ENCODE measurements at places on chromosomes 16 and 17.

DNA sequence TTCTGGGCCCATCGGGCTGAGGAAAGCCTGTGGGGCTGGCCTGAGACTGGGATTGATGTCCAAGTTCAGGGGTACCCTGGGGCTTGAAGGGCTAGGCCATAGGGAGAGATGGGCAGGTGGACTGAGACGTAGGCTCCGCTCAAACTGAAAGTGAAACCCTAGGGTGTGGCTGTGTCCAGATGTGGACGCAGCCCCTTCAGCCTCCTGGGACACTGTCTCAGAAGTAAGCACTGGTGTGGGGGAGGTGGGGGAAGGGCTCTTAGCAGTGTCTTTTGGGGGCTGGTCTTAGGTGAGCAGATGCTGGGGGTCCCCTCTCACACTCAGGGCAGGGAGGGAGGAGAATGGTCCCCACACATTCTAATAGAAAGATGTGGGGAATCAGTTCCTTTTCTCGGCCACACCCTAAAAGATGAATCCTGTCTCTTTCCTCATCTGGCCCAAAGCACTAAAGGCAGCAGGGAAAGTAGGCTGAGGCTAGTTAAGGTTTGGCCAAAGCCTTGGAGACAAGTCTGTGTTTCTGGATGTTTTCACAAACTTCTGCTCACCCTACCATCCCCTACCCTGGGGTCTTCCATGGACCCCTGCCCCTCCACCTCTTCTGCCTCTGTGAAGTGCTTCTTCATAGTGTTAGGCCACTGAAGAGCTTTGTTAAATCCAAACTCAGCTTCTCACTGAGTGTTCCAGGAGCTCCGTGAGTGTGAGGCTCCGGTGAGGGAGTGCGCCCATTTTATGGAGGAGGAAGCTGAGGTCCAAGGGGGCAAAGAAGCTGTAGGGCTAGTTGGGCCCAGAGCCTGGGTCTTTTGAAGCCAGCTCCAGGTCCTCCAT is 5.6 kb downstream of the FMNL1 start:
- DNase-seq = no peak

DNA sequence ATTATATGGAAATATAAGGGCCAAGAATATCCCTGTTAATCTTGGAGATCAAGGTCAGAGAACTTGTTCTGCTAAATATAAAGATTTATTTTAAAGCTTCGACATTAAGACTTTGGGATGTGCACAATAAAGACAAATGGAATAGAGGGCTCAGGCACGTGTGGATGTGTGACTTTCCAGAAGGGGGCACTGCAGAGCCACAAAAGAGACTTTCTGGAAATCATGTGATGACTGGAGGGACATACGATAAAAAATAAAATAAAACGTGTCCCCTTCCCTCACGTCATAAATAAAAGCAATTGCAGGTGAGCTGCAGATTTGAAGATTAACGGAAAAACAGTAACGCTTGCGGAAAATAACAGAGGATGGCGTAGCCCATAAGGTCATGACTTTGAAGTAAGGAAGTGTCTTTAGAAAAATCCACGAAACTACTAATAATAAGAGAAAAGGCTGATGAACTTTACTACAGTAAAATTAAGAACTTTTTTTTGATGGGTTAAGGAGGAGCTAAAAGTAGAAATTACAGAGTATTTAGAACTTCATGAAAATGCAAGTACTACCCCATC is 9.4 kb upstream of the ENGASE start:
- no peak for DNase-seq

DNA sequence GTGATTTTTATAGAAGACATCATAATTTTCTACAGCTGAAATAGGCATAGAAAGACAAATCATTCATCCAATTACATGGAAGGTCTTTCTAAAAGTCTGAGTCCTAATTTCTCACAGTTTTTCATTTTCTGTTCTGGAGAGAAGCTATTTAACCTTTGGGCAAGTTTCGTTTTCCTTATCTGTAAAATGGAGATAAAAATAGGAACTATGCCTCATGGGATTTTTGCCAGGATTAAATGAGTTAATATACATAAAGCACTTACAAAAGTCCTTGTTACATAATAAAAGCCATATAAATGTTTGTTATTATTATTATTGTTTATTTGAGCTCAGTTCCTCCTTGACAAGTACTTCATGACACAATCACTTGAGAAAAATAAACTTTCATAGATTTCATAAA is 121.4 kb downstream of the SKAP1 start:
- DNase-seq = no peak

- peak; percentile 39 for DNase-seq
These were observed 40.8 kb upstream of the VPS4A start for GRCh38 chr16:69270395-69270794.

DNA sequence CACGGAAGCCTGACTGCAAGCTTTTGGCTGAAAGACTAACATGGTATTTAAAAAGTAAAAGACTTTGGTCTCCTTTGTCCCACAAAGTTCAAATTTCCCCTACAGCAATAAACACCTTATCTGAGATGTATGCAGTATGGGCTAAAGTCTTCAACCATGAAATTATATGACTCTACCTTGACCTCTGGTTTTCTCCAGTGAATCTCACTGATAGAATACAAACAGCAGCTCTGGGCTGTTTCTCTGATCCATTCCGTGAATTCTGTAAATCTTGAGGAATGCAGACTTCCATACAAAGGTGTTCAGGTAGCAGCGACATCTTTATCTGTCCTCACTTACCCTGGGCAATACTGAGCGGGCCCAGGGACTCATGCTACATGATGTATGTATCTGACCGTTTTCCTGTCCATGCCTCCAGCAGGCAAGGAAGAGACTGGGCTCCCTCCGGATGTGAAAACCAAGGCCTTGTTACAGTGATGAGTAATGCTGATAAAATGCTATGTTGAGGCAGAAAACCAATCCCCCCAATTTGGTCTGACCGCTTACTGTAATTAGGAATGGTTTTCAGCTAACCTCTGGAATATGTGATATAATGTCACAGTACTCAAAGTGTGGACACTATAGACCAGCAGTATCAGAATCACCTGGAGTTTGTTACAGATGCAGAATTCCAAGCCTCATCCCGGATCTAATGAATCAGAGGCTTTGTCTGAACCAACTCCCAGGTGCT is 589.8 kb downstream of the HS3ST4 start:
- peak; percentile 11 for DNase-seq

- no peak for DNase-seq
These were observed 10.6 kb downstream of the TBX4 start for GRCh38 chr17:61462719-61463315.

All from fibroblast of skin of abdomen (primary cell).